ENCODE measurements at places on chromosomes 7 and 10.
A peak's percentile ranks its signal among the peaks of the same experiment; 100 is the strongest.

- H3K27me3 ChIP-seq = peaks cover 100% of the 10 kb centered on the region
- H3K4me3 ChIP-seq = no peak overlapping the region
- no peaks in the 10 kb centered on the region for H3K4me1 ChIP-seq
- H3K27ac ChIP-seq = no peak overlapping the region
These were observed 5.8 kb downstream of the UNCX start for GRCh38 chr7:1238450-1238882.

DNA sequence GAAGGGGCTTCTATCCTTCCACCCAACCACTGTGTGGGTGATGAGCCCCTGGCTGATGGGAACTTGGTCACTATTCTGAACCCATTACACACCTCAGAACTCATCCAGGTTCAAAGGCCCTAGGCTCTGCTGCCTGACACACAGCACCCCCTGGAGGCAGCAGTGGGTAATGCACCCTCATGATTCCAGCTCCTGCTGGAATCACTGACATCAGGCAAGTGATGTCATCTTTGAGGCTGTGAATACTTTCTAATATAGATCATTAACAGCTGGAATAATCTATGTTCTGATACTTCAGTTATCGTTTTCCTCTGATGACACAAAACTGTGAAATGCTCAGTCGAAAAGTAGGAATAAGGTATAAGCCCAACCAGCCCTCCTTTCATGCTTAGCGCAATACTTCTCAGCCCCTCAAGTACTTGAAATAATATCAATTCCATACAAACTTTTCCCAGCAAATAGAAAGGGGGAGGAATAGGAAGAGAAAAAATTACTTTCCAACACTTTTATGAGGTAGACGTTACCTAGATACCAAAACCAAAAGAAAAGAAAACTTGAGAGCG, 7.5 kb upstream of the RBP3 start:
- no peak overlapping the region for H3K4me3 ChIP-seq
- DNase-seq = peak; percentile 66
- H3K4me1 ChIP-seq = no peaks in the 10 kb centered on the region

- H3K4me3 ChIP-seq = no peak overlapping the region
- peaks cover 26% of the 10 kb centered on the region for H3K4me1 ChIP-seq
- no peaks in the 10 kb centered on the region for H3K27me3 ChIP-seq
- peak; percentile 94 for DNase-seq
- no peaks in the 10 kb centered on the region for H3K36me3 ChIP-seq
These were observed 50.6 kb upstream of the DUSP5 start for GRCh38 chr10:110446954-110447608.

GRCh38 chr10:110076559-110077318, 69.0 kb downstream of the ADD3 start:
- H3K4me1 ChIP-seq = peaks cover 56% of the 10 kb centered on the region
- H3K36me3 ChIP-seq = no peaks in the 10 kb centered on the region

DNA sequence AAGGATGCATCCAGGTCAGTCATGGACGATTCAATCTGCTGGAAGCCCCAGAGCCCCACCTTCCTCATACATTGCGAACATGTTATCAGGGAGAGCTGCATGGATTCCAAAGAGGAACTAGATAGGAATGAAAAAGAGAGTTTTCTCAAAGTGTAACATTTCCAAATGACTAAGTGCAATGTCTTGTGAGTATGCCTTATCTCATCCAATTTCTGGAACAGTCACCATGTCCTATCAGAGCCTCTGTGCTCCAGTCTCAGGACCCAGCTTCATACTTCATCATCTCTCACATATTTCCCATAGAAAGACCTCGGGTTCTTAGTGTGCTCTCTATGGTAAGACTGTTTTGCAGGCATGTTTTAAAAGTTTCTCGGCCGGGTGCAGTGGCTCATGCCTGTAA, 26.8 kb downstream of the ZC3HC1 start:
- no peak for DNase-seq
- H3K27ac ChIP-seq = no peak overlapping the region
- no peak overlapping the region for H3K4me3 ChIP-seq
- H3K4me1 ChIP-seq = no peaks in the 10 kb centered on the region
- peaks cover 57% of the 10 kb centered on the region for H3K36me3 ChIP-seq

- no peak overlapping the region for H3K27ac ChIP-seq
- H3K4me1 ChIP-seq = peaks cover 15% of the 10 kb centered on the region
- H3K4me3 ChIP-seq = no peak overlapping the region
- H3K27me3 ChIP-seq = no peaks in the 10 kb centered on the region
- DNase-seq = no peak
These were observed 73.0 kb upstream of the SFMBT2 start for GRCh38 chr10:7483848-7484247.

GRCh38 chr10:98623176-98623575, 176.4 kb upstream of the HPS1 start:
- no peak for DNase-seq
- no peak overlapping the region for H3K27ac ChIP-seq
- H3K4me3 ChIP-seq = no peak overlapping the region
- no peaks in the 10 kb centered on the region for H3K36me3 ChIP-seq

GRCh38 chr10:74900297-74900696, 73.9 kb downstream of the KAT6B start:
- H3K4me1 ChIP-seq = peaks cover 28% of the 10 kb centered on the region
- no peak overlapping the region for H3K4me3 ChIP-seq
- no peaks in the 10 kb centered on the region for H3K27me3 ChIP-seq

DNA sequence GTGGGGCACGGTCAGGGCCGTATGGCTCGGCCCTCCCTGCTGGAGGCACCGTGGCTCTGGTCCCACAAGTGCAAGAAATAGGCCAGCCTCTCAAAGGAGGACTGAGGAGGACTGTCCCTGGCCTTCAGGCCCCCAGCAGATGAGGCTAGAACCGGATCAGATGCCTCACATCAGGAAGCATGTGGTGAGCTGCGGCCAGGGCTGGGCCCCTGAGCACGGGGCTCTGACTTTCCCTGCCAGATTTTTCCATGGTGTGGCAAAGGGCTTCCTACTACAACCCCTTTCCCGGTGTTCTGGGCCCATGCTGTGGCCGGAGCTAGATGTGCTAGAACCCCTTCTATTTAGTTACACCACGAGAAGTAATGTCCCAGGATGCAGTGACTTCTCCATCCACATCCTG, 100.4 kb downstream of the TCERG1L start:
- no peak for DNase-seq
- H3K36me3 ChIP-seq = no peaks in the 10 kb centered on the region
- H3K27ac ChIP-seq = no peak overlapping the region
- no peaks in the 10 kb centered on the region for H3K27me3 ChIP-seq
- H3K4me1 ChIP-seq = no peaks in the 10 kb centered on the region
